Renal cortical epithelial cell (primary cell): ENCODE measurements at places on chromosomes 7 and 10.

DNA sequence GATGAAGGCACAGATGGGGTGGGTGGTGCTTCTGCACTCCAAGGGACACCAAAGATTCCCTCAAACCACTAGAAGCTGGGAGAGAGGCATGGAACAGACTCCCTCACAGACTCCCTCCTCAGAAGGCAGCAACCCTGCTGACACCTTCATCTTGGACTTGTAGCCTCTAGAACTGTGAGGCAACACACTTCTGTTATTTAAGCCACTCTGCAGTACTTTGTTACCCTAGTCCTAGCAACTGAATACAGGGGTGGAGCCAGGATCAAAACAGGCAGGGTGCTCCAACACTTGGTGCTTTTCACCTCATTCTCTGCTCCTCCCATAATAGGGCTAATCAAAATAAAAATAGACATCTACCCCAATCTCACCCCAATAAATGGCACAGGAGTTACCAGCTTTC lies 2.3 kb upstream of the GSTO1 start:
- no peak for DNase-seq

DNA sequence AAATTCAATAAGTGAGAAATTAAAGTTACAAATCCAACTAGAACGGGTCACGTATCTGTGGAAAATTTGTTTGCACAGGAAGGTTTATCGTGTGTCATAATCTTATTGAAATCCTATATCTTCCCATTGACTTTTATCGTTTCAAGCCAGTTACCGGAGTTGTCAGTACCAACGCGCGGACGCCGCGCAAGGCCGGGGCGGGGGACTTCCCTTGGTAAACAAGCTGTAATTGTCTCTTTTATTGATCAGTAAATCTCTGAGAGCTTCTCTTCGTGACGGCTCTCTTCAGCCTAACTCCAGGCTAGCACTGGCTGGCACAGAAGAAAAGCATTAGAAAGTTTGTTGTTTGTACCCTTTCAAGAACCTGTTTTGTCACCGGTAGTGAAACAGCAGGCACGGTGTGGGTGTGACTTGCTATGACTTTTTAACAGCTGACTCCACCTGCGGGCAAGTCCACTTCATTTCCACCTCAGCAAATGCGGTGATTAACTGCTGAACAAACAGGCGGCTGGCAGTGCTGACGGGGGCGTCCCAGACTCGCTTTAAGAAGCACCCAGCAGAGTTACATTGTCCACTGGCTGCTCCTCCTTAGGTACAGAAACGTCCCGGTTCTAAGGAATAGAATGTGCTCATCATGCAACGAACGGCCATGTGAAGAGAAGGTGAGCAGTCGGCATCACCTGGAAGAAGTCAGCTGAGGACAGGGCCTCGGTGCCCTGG lies 215.8 kb downstream of the MAD1L1 start:
- DNase-seq, result no peak

DNA sequence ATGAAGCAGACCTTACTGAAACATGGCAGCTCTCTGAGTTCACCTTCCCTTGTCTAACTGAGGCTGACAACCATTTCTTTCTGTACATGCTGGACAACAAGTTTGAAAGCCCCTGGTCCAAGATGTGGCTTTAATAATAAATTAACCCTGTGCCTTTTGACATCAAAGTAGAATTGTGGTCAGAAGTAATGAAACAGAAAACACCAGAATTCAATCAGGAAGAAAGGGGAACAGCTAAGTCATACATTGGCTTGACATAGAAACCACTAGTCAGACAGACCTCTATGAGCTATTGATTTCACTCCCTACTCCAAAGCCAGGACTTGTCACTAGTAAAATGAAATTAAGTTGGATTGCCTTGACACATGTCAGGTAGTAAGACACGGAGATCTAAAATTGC lies 175.2 kb upstream of the ASAH2 start:
- DNase-seq, result peak; percentile 21

DNA sequence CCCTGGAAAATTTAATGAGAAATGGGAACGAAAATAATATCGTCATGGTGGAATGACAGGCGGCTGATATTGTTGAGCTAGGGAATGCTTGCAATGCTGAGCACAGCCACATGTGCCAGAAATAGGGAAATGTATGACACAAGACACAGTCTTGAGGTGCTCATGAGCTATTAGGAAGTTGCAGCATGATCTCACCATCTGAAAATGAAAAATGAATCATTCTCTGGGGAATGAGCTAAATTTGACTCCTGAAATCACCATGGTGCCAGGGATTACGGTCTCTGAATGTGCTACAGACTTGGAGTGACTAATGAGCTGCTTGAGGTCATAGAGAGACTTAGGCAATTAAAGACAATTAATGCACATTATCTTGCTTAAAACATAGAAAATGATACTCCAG lies 845.0 kb downstream of the CNTNAP2 start:
- peak; percentile 16 for DNase-seq

DNA sequence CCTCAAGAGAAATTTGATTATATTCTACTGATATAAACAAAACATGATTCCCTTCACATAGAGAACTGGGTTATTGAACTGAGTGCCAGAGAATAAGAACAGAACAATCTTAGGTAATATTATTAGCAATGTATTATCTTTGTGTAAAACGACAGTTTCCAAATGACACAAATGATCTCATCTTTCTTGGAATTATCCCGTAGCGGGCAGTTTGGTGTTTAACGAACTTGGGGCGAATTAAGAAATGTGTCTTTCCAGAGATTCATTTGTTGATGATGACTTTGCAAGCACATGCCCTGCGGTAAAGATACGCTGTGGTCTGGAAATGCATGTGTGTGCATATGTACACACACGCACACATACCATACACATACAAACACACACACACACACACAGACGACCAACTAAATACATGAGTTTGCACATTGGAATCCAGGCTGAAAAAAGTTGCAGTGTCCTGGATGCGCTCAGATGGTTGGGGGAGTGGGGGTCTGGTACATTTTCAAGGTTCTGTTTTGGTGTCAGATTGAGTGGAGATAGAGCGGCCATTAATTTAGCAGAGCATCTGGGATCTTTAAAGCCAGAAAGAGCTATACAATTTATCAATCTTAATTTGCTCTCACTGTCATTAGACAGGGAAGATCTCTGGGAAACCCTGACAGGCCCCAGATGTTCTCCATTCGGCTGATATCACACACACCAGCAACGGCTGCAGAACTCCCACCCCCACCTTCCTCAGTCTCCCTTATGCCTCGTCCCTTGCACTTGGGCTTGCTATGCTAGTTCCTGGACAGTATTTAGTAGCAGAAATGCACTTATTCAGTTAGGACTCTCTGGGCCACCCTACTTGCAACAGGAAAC lies 112.4 kb upstream of the FAM171A1 start:
- no peak for DNase-seq

DNA sequence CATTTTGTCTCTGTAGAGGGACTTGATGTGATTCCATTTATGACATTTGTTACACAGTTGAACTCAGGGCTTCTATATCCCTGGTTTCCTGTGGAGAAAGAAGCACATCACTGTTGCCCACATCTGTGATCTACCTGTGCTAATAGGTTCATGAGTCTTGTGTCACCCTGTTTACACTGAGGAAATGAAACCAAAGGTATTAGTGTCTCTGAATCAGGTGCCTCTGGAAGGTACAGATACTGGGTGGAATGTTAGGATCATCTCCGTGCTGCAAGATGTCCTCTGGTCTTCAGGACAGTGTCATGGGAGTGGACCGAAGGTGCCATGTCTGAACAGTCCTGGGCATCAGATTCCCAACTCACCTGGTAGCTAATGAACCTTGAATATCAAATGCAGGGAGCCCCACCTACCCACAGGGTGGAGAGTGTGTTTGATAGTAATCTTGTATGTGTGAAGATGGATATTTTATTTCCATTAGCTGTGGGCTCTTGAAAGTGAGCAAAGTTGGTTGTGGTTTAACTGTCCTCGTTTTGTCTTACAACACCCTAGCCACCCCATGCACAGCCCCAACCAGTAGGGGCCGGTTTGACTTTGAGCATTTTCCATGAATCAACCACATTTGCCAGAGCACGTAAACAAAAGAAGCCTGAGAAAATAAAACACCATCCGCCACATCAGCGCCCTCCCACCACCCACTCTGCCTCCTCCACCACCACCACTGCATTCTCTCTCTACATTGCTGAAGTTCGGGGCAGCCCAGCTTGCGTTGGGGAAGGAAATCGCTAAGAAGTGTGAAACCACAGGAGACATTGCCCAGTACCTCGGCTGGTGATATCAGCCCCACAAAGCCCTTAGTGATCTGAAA lies 40.7 kb downstream of the TARP start:
- peak; percentile 9 for DNase-seq

DNA sequence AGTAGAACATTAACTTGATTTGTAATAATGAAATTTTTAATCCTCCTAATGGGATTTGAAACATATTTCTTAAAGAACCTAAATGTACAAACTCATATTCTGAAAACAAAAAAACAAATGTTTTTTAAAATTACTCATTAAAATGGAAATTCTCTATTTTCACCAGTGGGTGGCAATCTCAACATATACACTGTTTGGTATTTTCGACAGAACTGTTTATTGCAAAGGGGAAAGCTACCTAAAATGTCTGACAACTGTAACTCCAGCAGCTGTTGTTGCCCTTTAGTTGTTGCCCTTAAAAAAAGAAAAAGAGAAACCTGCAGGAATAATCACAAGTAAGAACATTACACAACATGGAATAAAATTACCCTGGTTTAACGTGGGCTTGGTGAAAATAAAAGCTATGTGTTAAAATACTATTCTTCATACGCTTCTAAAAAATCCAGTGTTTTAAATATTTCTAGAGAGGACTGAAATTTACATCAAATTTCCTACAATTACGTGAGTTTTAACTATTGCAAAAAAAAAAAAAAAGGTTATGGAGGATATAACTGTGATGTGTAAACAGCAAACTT lies 54.5 kb downstream of the COL1A2 start:
- peak; percentile 59 for DNase-seq

- DNase-seq, result no peak
Measured at GRCh38 chr7:150964593-150965111, 13.5 kb downstream of the KCNH2 start.

GRCh38 chr10:129055225-129055624 lies 411.8 kb upstream of the MGMT start:
- no peak for DNase-seq

GRCh38 chr10:57482259-57482658 lies 785.4 kb downstream of the IPMK start:
- no peak for DNase-seq

- DNase-seq, result peak; percentile 79
Measured at GRCh38 chr10:121754666-121755065, 156.4 kb upstream of the FGFR2 start.

DNA sequence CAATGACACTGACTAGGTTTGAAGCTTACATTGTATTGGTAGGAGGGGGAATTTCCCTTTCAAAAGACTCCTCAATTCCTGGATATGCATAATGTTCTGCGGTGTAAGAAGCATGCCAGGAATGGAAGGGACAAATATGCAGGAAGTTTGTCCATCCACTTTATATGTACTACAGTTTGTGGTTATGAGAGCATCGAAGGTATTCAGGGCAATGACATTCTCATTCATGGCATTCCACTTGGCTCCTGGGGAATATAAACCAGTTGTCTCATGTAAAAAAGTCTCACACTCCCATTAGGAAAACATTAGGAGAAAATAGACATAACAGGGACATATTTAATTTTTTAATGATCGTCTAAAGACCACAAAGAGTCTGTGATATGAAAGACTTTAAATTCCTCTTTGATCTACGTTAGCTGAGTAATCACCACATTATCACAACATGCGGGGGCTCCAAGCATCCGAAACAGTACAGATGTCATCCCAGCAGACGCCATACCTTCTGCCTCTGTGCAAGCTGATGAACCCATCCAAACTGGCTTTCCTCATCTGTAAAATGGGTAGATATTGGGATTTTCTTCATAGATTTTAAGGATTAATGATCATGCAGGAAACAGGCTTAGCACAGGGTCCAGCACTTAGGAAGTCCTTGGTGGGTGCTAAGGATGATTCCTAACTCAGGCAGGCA lies 675.3 kb downstream of the INHBA start:
- peak; percentile 99 for DNase-seq

DNA sequence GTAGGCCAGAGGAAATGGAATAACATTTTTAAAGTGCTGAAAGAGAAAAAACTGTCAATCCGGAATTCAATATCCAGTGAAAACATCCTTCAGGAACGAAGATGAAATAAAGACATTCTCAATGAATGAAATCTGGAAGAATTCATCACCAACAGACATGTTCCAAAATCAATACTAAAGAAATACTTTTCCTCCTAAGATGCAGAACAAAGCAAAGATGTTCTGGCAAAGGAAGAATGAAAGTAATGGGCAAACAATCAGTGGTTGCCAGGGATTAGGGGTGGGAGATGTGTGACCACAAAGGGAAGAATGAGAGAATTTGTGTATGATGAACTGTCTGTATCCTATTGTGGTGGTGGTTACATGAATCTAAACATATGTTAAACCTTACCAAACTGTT lies 52.8 kb upstream of the EEPD1 start:
- DNase-seq, result no peak

GRCh38 chr7:29076631-29077030 lies 69.7 kb downstream of the CPVL start:
- DNase-seq, result no peak

DNA sequence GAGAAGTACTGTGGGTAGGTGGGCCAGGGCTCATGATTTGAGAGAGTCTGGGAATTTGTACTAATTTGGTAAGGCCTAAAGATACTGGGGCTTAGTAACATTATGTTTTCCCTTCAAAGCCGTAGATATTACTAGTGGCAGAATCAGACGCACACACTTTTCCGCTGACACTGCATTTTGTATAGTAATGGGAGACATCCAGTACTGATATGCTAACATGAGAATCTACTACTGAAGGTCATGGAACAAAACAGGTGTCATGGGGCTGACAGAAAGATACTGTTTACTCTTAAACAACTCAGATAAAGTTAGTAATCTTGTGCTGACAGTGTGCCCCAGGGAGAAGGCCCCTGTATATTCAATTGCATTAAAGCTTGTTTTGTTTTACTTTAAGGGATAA lies 11.1 kb upstream of the GIMAP7 start:
- DNase-seq, result no peak

- DNase-seq, result no peak
Measured at GRCh38 chr7:32539919-32540531, 44.7 kb downstream of the AVL9 start.

DNA sequence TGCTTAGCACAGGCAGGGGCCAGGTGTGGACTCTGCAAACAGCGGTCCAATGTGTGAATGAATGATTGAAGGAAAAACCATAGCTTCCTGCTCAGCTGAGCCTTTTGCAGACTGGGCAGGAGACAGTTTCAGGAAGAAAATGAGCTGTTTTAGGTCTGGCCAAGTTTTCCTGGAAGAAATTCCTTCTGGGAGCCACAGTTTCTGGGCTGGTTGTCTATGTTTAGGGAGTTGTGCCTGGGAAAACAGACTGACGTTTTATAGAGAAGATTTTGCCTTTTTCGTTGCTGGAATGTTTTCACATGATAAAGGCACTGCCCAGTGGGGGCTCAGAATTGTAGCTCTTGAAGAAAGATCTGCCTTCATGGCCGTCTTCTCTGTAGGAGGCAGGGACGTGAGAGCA lies 255.1 kb downstream of the CCSER2 start:
- no peak for DNase-seq

- no peak for DNase-seq
Measured at GRCh38 chr10:37226524-37226923, 101.1 kb downstream of the ANKRD30A start.

- no peak for DNase-seq
Measured at GRCh38 chr7:141976524-141977245, 3.1 kb upstream of the TAS2R38 start.
